ENCODE measurements at places on chromosomes 4 and X. TPM values are rescaled to one million over a fixed set of nuclear protein-coding genes. Genes with fewer than 3 reads are reported as not detected.

- no peak for DNase-seq
Observed at GRCh38 chr4:1512738-1513660, 106.8 kb upstream of the NKX1-1 start.

DNA sequence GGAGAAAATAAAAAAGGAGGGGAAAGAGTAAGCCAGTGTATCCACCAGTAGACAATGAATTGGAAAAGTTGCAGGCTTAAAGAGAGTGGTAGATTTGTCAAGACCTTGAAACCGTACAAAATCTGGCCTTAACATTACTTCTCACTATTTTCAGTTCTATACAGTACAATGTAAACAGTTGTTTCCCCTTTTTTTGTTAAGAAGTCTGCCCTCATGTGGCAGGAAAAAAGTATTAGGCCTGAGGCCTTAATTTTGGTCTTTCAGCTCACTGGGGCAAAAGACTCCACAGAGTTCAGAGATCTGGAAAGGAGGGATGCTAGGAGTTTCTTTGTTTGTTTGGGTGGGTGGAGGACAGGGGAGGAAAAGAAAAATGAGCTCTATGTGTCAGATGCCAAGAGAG, 92.8 kb upstream of the CCDC160 start:
- no peak for DNase-seq

GRCh38 chrX:10415306-10416001, 204.9 kb downstream of the MID1 start:
- no peak for DNase-seq

GRCh38 chrX:24242649-24243175, 71.2 kb downstream of the SUPT20HL2 start:
- peak; percentile 66 for DNase-seq

DNA sequence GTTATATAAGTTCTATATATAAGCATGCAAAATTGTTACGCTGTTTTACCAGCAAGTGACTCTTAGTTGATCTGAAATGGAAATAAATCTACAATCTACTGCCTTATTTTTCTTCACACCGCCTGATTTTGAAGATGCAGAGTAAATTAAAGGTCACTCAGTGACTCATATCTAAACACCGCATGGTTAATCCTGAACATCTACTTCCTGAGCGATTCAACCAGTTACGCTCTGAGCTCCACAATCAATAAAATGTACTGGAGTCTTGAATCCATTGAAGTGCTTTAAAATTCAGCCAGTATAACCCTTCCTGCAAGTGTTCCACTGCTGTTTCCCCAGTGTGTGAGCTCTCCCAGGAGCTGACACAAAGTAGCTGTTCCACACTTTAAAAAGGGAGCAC, 192.8 kb downstream of the SLC7A11 start:
- no peak for DNase-seq

GRCh38 chrX:91137883-91138282, 296.8 kb upstream of the PABPC5 start:
- no peak for DNase-seq

- DNase-seq, result peak; percentile 100
Observed at GRCh38 chrX:989959-990510, 222.4 kb downstream of the CRLF2 start.

DNA sequence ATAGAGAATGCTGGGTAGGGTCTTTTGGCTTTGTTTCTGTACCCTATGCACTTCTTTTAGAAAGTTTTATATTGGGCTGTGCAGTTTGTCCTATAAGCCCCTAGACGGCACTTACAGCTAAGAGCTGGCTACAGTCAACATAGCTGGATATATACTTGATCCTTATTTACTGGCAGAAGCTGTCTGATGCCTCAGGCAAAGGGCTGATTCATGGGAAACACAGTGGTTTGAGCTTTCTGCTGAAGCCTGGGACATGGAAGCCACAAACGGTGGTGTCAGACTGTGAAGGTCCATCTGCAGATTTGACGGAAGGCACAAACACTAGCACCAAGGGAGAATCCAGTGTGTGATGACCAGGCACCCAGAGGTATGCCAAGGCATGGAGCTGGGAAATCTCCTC, 608.4 kb downstream of the ANKRD50 start:
- DNase-seq, result no peak

DNA sequence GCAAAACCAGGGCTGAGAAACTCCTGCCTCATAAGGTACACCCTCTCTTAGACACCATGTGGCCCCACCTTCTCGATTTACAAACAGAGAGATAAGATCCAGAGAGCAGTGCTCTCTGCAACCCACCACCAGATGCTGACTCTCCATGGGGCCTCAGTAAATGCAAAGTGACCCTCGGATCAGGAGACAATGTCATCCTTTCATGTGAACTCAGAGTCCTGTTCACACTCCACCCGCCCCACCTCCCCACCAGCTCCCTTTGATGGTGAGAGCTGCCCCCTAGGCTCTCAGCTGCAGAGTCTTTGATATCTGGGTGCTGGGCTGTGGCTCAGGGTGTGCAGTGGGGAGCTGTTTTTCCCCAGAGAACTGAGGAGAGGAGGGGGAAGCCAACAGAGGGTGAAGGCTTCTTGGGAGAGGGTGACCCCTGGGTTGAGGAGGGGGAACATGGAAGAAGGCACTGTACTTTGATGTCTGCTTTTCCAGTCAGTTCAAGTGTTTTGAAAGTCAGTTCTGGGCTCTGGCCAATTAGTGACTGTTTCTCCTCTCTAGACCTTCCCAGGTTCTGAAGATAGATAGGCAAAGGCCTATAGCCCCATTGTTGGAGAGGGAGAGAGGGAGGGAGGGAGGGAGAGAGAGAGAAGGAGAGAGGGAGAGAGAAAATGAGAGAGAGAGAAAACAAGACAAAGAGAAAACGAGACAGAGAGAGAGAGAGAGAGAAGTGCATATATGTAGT, 88.2 kb downstream of the SCD5 start:
- no peak for DNase-seq

- DNase-seq, result no peak
Observed at GRCh38 chr4:94290245-94290644, 52.4 kb downstream of the HPGDS start.

- DNase-seq, result no peak
Observed at GRCh38 chr4:147015491-147015890, 69.8 kb upstream of the TTC29 start.

GRCh38 chrX:18542905-18543304, 117.5 kb downstream of the CDKL5 start:
- DNase-seq, result no peak

DNA sequence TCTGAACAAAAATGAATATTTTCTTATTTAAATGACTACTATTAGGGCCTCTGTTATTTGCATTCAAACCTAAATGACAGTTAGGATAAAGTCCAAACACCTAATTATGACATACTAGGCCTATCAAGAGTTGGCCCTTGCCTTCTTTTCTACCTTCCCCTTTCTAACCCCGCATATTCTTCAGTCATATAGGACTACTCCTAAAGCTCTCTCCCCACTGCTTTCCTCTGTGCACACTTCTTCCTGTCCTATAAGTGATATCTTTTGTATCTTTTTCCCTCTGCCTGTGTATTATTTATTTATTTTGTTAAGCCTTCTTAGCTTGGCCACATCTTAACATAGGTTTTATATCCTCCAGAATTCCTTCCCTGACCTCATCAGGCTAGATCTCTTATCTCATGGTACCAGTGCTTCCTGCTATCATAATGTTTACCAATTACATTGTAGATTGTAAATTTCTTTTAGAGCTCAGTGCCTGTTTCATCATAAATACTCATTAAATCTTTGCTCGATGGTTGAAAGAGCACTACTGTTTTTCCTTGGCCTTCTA, 22.5 kb downstream of the ERVMER34-1 start:
- no peak for DNase-seq

- no peak for DNase-seq
Observed at GRCh38 chrX:6574762-6575161, 39.8 kb upstream of the VCX3A start.

DNA sequence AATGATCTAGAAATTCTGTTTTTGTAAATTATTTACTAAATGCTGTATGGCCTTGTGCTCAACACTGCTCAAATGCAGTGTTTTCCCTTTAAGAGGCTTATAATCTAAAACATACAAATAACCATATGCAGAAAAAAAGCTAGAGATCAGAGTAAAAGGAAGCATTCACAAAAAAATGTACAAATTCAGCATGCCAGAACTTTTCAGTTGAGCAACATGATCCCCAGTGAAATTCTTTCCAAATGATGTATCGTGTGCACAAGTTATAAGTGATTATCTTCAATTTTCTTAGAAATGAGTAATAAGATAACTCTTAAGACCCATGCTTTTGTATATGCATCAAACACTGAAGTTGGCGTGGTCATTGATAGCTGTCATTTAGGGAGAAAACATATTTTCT, 5.0 kb downstream of the GPC3 start:
- no peak for DNase-seq

- DNase-seq, result no peak
Observed at GRCh38 chrX:153968754-153969124, 2.9 kb downstream of the HCFC1 start.

GRCh38 chrX:68922013-68922412, 93.2 kb downstream of the EFNB1 start:
- no peak for DNase-seq

DNA sequence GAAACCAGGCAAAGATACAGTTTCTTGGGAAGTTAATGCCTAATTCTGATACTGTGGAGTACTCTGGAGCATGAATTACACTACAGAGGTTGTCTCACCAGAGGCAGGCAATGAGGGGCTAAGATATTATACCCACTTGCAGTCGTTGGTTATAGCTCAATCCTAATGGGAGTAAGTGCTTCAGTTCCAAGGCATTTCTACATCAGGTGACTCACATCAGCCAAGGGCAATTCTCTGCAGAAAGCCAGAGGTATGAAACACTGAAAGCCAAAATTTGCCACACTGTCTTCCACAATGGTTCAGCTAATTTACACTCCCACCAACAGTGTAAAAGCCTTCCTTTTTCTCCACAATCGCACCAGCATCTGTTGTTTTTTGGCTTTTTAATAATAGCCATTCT, 174.0 kb upstream of the IL15 start:
- no peak for DNase-seq

DNA sequence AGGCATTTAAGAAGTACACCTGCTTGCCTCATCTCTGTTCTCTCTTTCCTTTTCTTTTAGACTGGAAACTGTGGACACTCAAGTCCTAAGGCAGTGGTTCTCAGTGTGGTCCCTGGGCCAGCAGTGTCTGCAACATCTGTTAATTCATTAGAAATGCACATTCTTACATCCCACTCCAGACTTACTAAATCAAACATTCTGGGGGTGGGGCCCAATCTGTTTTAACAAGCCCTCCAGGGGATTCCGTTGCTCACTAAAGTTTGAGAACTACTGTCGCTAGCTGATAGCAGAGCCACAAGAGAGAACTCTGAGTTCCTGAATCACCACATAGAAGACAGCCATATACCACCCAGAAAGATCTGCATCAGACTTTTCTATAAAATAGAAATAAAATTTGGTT, 430.6 kb downstream of the BCOR start:
- no peak for DNase-seq

DNA sequence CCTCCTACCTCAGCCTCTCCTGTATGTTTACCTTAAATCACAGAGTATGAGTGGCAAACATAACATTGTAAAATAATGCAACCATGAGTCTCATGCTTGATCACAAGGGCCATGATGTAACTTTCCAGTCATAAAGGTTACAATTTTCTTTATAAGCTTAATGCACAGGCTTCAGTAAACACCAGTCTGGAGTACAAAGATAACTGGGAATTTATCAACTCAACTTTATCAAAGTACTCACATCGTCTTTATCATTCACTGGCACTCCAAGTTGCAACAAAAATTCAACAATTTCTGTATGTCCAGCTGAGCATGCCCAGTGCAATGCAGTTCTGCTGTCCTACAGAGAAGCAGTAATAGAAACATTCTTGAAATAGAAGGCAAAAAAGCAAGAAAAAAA, 2.8 kb downstream of the PSMD10 start:
- no peak for DNase-seq

DNA sequence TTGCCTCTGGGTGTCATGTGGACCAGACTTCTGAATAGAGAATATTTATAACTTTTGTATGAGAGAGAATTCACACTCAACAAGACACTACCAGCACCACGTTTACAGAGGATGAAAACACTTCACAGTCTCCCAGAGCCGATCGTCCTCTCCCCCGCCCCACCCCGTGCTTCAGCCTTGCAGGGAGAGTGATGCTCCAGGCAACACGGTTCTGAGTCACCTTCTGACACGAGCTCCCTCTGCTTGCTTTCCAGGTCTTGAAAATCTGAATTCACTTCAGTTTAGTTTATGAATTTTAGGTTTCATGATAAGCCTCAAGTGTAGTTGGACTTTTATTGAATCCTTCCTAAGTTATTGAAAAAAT, 59.8 kb downstream of the CPLX1 start:
- no peak for DNase-seq

- DNase-seq, result no peak
Observed at GRCh38 chr4:37644962-37645361, 41.2 kb downstream of the RELL1 start.

DNA sequence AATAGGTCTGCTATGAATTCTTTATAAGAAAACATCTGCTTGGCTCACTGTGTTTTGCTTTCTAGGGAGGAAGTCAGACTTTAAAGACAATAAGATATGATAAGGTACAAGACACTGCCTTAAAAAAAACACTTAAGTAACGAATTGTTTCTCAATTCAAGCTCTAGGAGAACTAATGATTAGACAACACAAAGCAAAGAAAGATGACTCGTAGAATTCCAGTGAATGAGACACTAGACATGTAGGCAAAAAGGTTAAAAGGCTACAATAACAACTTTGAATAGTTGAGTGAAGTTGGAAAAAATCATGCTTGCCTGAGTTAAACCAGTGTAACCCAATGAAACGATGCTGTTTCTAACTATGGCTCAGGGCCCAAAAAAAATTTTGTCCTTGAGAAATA, 344.4 kb upstream of the ACTRT1 start:
- DNase-seq, result no peak

DNA sequence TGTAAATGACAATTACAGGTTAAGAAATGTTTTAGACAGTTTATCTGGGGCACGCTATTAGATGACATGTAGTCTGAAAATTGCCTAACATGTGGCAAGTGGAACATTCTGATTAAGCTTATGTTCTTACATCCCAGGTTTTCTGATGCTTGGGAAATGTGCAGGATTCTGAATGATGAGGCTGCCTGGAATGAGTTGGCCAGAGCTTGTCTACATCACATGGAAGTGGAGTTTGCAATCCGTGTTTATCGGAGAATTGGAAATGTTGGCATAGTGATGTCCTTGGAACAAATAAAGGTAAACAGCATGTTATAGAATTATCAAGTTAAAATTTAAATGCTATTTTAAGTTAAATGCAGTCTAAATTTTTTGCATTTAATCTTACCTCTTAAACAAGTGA, 49.3 kb downstream of the WDR19 start:
- DNase-seq, result no peak

Gene NLGN4X
- 0.48 TPM for polyA plus RNA-seq

Gene CLGN
- polyA plus RNA-seq, result not detected

Gene CCNG2
- 24.4 TPM for polyA plus RNA-seq

Gene DCAF8L2
- polyA plus RNA-seq, result not detected

Gene ERAS
- polyA plus RNA-seq, result not detected

Gene ASIC5
- not detected for polyA plus RNA-seq

Data from BJ (cell line).